Mesangial cell (primary cell): ENCODE measurements at places on chromosomes 11 and 22. TPM values are rescaled to one million over a fixed set of nuclear protein-coding genes. Genes with fewer than 3 reads are reported as not detected.

The IRAG1 gene
- total RNA-seq: 0.33 and 6.0 TPM in 2 replicates

The SAA1 gene
- total RNA-seq: 0.51 TPM in 1 of 2 replicates, not detected in the other

The SCUBE1 gene
- total RNA-seq: under 0.01 TPM in 1 of 2 replicates, not detected in the other

The UPK3A gene
- total RNA-seq: not detected in 2 replicates

The SLC43A3 gene
- total RNA-seq: 15.7 and 44.2 TPM in 2 replicates

The CBLIF gene
- not detected in 2 replicates for total RNA-seq
